ENCODE measurements at places on chromosomes 1 and 21.

- DNase-seq: no peak
These were observed 55.1 kb downstream of the RPL5 start for GRCh38 chr1:92886886-92887419.

DNA sequence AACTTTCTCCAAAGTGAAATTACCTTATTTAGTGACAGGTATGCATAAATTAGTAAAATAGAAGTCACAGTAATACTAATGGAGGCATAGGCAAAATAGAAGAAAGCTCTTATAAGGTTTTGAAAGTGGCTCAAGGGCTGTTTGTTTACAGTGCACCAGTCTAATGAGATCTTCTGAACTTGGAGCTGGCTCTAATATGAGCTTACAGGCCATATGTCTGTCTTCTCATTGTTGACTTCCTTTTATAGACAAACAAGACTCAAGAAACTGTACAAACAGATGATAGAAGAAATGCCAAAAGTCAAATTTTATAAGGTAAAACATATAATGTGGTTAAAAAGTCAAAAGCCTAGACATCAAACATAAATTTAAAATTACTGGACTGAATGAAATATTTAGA lies 207.5 kb upstream of the NEGR1 start:
- DNase-seq: no peak

GRCh38 chr1:210917560-210918169 lies 216.3 kb downstream of the KCNH1 start:
- no peak for DNase-seq

- DNase-seq: no peak
These were observed 435.9 kb downstream of the KIF26B start for GRCh38 chr1:245590726-245591125.

- no peak for DNase-seq
These were observed 4.3 kb upstream of the UBE2U start for GRCh38 chr1:64199154-64199553.

DNA sequence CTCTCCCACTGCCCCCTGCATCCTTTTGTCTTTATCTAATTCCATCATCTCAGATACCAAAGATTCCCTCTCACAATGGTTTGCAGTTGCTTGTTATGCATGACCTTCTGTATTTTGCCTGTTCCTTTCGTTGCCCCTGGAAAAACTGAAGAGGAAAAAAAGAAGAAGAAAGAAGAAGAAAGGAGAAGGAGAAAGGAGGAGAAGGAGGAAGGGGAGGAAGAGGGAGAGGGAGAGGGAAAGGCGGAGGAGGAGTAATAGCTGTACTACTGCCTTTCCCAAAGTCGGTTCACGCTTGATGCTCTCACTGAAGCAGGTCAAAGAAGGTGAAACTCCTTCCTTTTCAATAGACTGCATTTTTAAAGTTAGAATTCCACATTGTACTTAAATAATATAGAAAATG lies 513.8 kb downstream of the PTPRC start:
- DNase-seq: no peak

GRCh38 chr21:34205811-34206571 lies 132.6 kb downstream of the MRPS6 start:
- DNase-seq: no peak

GRCh38 chr21:45423968-45424853 lies 19.2 kb downstream of the COL18A1 start:
- no peak for DNase-seq

GRCh38 chr1:175218786-175219434 lies 26.3 kb upstream of the KIAA0040 start:
- no peak for DNase-seq

DNA sequence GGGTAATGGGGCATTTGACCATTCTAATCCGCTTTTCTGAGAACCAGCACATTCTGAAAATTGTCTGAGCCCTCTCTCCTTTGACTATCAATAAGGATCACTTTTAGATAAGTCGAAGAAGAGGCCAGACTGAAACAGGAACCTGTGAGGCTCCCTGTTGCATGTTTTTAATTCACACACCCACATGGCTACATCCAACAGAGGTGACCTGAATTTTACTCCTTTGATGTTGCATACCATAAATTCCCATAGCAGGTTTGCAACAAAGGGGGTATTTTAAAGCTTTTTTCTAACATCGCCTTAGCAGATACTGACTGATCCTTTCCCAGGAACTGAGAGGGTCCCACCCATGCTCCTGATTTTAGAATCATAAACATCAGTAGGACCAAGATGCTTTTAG lies 450.8 kb downstream of the USP25 start:
- no peak for DNase-seq

DNA sequence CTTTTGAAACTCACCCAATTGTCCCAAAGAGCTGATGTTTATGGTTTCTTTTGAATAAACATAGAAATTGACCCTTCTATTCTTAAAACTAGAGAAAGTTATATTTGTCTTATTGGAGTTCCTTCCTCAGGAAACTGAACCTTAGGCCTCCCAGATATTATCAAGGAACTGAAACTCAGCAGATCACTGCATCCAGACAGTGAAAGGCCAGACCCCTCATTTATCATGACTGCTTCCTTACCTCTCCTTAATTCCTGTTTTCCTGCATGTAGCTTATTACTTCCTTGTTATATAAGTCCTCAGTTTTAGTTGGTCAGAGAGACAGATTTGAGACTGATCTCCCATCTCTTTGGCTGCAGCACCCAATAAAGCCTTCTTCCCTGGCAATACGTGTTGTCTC lies 27.5 kb downstream of the SLC22A15 start:
- DNase-seq: no peak

DNA sequence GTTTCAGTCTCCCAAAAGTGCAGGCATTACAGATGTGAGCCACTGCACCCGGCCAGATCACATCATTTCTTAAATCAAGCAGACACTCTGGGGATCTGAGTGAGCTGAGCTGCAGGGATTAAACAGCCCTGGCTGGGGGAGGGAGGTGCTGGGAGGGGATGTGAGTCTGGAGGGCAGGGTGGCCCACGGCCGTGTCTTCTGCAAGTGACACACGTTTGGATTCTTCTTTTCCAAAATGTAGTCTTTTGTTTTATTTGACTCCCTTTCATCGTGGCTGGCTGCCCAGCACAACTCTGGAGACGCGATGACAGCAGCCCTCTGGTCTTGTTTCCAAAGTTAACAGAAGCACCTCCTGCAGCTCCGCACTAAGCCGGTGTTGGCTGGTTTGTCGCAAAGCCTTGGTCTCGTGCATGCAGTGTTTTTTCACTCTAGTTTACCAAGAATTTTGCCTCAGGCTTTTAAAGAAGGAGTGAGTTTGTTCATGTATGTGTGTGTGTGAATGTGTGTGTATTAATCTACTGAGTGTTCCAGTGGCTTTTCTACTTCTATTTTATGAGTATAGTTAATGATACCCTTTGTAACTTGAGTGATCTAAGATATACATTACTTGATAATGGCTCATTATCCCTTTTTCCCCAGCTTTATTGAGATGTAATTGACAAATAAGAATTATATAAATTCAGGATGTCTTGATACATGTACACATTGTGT lies 2.8 kb upstream of the KRTAP10-5 start:
- DNase-seq: no peak

DNA sequence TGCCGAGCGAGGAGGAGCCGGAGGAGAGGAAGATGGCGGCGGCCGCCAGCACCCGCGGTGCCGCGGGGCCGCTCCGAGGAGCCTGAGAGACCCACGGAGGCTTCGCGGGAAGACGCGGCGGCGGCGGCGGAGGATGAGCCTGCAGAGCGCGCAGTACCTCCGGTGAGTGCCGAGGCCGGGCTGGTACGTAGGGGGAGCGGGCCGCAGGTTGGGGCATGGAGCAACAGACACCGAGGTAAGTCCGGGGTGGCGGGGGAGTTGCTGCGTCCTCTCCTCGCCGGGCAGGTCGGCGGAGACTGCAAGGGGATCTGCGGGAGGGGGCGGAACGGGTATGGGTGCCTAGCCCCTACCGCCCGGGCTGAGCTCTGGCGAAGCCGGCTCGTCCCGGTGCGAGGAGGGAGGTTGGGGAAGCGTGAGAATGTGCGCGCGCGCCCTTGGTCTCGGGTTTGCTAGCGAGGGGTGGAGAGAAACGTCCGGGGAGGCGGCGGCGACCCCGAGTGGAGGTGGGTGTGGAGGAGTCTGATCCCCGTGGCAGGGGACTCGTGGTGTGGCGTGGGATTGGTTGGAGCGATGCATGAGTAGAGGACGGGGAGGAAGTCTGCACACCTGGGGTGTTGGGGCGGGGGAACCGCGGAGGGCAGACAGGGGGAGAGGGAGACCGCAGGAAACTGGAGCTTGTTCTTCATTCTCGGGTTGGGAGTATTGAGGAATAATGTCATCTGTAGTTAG lies at the start of gene SMG7:
SMG7 (plus strand) TSS at position 12 of the 729 bp plus-strand sequence; CDS start at position 134, 122 bp downstream.
- DNase-seq: no peak
